ENCODE measurements at places on chromosomes 11 and 22.
A peak's percentile ranks its signal among the peaks of the same experiment; 100 is the strongest.

- DNase-seq, result no peak
Measured at GRCh38 chr11:57134284-57134683, 47.5 kb upstream of the LRRC55 start.

- DNase-seq, result no peak
Measured at GRCh38 chr22:48372390-48372789, 1455.3 kb downstream of the BRD1 start.

DNA sequence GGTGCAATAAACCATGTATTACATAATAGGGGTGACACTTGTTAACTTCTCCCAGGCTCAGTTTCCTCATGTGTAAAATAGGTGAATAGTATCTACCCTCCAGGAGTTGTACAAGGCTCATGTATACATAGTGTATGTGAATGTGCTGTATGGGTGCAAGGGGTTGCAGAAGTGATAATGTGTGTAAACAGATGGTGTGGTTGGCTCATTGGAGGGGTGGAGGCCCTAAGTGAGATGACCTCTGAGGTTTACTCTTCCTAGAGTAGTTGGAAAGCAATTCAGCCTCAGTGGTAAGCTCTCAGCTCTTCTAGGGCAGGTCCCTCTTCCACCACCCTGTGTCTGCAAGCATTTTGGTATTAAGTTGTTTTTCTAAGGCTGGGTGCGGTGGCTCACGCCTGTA is 102.4 kb downstream of the PTPRJ start:
- no peak for DNase-seq

DNA sequence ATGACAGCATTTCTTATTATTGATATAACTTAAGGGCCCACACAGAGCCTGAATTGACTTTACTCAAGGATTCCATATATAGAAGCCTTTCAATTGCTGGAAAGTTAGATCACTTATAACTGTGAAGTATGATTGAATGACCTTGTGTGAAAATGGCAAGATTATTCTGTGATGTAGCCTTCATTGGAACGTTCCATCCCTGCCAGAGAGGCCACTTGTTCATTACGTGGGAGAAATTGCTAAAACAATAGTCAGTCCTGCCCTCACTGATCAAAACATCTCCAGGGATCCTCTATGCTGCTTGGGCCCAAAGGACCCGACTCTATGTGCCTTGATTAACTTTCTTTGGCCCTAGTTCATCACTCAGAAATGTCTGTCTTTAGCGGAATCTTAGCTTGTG is 159.5 kb upstream of the BLID start:
- DNase-seq, result no peak

DNA sequence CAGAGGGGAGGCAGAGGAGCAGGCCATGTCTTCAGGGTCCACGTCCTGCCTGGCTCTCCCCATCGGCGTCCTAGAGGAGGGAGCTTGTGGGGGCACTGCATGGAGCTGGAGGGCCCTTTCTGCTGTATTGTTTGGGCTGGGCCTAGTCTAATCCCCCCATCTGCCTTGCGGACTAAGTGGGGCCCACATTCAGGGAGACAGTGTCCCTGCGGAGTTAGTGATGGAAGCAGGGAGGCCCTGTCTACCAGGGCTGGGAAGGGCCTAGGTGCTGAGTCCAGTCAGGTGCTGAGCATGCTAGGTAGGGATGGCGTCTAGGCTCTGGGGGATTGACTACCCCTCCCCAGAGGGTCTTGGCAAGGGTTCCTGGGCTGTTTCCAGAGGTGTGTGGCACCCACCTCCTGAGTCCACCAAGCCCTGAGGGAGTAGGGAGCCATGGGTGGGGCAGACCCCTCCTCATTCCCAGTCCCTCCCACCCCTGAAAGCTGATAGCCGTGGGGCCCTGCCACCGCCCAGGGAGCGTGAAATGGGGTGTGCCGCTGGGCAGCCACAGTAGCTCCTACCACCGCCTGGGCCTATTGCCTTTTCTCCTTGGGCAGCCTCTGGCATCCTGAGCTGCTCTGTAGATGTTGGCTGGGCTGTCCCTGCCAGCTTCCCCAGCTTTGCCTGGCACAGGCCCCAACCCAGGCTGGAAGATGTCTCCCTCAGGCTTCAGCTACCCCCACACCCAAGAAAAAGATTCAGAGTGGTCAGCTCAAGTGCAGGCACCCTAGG is 1.9 kb upstream of the POLD4 start:
- DNase-seq, result no peak

- no peak for DNase-seq
Measured at GRCh38 chr11:113022262-113022661, 61.0 kb downstream of the NCAM1 start.

DNA sequence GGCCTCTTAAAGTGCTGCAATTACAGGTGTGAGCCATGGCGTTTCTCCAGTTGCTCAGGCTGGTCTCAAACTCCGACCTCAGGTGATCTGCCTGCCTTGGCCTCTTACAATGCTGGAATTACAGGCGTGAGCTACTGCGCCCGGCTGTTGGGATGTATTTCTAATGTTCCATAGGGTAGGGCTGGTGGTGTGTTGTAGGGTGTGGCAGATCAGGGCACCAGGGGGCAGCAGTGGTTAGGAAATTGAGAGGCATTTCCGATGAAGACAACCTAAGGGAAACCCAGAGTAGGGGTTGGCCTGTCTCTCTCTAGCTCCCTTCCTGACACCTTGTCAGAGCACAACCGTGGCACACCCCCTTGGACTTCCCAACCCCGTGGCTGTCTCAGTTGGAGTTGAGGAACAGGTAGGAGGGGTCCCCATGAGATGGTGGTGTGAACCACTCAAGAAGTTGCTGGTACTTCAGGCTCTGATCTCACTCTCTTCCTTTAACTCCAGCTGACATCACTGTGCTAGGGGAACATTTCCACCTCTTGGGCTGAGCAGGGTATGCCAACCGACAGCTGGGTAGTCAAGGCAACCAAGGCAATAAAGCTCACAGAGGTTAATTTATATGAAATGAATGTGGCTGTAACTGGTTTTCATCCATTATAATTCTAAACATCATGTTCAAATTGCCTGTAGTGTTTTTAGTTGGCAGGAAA is 33.0 kb downstream of the YWHAH start:
- DNase-seq, result peak; percentile 76

GRCh38 chr11:57761301-57762234 is at the start of gene CTNND1:
TSS of gene CTNND1 (plus strand) at chr11:57761802. CDS start at chr11:57791479, 29,677 bp downstream.
- DNase-seq, result no peak

- no peak for DNase-seq
Measured at GRCh38 chr11:95153857-95154246, 64.2 kb downstream of the ENDOD1 start.

- DNase-seq, result no peak
Measured at GRCh38 chr22:17314487-17314886, 54.8 kb upstream of the CECR2 start.

DNA sequence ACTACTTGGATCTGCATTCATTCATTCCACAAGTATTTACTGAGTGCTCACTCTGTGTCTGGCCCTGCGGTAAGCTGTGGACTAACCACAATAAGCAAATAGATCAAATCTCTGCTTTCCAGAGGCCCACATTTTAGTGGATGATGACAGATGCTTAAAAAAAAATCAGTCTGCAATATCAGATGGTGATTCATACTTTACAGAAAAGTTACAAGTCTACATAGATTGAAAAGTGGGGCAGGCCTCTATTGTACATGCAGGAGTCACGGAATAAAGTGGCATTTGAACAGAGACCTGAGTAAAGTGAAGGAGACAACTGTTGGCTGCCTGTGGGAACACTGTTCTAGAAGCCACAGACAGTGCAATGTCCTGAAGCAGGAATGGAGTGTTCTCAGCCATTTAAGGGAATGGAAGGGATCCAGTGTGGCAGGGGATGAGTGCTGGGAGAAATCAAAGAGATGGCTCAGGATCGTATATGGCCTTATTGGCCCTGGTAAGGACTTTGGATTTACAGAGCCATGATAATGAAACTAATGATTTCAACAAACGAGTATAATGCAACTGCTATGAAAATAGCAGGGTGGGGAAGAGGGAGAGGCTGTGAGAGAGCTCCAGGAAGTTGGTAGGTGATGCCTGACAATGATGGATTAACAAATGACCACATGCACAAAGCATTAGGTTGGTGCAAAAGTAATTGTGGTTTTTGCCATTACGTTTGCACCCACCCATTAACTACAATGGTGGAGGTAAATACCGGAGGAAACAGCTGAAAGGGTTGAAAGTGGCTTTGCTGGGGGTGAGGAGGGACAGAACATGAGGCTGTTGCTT is 31.1 kb downstream of the TMEM45B start:
- DNase-seq, result no peak

DNA sequence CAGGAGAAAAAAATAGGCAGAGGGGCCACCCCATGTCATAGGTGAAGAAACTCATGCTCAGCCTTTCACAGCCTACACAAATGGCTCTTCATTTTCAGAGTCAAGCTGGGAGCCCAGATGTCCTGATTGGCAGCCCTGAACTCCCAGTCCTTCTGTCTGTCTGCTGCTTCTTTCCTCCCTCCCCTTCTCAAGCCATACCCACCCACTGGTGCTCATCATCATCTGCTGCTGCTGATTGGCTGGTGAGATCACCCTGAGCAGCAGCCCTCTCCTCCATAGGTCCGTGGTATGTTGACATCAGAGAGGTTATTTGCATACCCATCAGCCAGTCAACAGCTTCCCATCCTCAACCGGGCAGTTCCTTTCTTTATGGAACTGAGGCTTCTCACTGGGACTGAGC is 46.1 kb upstream of the PRDM11 start:
- no peak for DNase-seq

GRCh38 chr11:73176145-73176873 is 34.2 kb upstream of the FCHSD2 start:
- DNase-seq, result no peak

- no peak for DNase-seq
Measured at GRCh38 chr11:6269994-6270393, 10.4 kb downstream of the CCKBR start.

GRCh38 chr11:120137187-120137610 is 714 bp downstream of the TRIM29 start:
- DNase-seq, result no peak

GRCh38 chr11:14519597-14519916 is 629 bp downstream of the PSMA1 start:
- DNase-seq, result no peak

GRCh38 chr22:20602609-20603164 is 95.3 kb downstream of the MED15 start:
- DNase-seq, result no peak

DNA sequence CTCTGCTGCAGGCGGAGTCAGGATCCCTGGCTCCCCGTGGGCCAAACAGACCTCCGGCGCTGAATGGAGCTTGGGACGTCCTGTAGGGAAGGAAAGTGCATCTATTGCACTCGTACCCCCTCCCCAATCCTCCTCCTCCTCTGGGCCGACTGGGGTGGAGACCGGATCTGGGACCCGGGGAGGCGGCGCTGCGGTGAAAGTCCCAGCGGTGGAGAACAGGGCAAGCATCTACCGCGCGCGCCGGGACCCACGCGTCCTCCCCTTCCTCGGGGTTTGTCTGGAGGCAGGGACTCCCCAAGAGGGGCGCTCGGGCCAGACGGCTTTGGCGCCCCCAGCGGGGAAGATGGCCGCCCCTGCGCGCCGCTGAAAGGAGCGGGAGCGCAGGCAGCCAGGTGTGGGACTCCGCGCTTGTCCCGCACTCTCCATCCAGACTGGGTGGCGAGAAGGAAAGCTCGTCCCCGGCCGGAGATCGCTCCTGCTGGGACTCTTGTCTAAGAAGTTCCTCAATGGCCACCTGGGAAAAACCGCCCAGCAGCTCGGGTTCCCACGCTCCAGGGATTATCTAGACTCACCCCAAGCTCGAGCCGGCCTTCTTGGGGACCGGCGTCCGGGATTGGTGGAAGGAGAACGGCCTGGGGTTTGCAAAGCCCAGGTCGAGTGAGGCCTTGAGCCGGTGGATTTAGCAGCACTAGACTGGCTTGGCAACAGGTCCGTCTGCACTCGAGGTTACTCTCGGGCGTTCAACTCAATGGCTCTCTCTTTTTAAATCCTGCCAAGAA is 718 bp downstream of the FADS2 start:
- no peak for DNase-seq

GRCh38 chr11:112381578-112381977 is 120.9 kb upstream of the PLET1 start:
- DNase-seq, result no peak

- DNase-seq, result no peak
Measured at GRCh38 chr11:128544471-128545051, 42.8 kb downstream of the ETS1 start.

- DNase-seq, result peak; percentile 55
Measured at GRCh38 chr22:37661160-37661924, 2.8 kb downstream of the PDXP start.

DNA sequence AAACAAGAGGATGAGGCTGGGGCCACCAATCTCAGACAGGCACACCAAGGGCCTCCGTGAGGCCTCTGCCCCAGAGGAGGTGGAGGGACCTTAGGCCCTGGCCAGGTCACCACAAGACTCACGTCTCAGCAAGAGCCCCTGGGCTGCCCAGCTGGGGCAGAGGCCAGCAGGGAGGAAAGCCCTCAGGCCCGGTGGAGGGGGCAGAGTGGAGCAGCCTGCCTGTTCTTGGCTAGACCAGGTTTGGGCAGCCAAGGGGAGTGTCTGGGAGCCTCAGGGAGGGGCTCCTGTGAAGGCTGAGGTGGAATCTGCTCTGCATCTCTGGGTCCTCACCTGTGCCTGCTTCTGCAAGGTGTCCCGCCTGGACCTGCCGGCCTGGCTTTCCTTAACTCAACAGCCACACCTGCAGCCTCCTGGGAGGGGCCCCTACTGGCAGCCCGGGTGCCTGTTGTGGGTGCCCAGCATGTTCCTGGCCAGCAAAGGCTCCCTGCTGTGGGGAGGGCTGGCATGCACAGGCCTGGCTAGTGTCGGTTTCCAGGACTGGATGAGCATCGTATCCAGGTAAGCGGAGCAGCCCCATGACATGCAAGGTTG is 11.9 kb downstream of the TTLL12 start:
- DNase-seq, result no peak

All from thymus (tissue), 14 donors.